ENCODE measurements at places on chromosomes 7 and 10. TPM values are rescaled to one million over a fixed set of nuclear protein-coding genes. Genes with fewer than 3 reads are reported as not detected.
A peak's percentile ranks its signal among the peaks of the same experiment; 100 is the strongest.

FAM25C gene
- not detected for total RNA-seq

NRCAM gene
- 2.2 TPM for total RNA-seq

MRLN gene
- total RNA-seq = not detected

LBX1 gene
- total RNA-seq = not detected

YWHAG gene
- 136 TPM for total RNA-seq

HGF gene
- 0.82 TPM for total RNA-seq

DNA sequence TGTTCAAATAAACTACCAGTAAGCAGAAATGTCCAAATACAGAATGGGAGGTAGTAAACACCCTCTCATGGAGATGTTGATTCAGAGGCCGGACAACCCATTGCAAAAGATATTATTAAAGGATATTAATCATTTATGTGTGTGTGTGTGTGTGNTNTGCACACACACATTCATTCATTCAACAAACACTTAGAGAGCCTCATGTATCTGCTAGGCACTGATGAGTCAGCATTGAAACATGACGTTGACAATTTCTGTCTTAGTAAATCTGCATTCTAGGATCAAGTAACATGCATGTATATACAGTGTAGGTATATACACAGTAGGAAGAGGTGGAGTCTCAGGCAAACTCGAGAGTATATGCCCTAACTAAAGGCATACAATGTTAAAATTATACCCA is 187.0 kb downstream of the ZNF365 start:
- peaks cover 2% of the 10 kb centered on the region for H3K27me3 ChIP-seq
- H3K36me3 ChIP-seq = no peaks in the 10 kb centered on the region
- DNase-seq = no peak
- H3K4me1 ChIP-seq = no peaks in the 10 kb centered on the region
- no peak overlapping the region for H3K27ac ChIP-seq
- no peak overlapping the region for H3K4me3 ChIP-seq

DNA sequence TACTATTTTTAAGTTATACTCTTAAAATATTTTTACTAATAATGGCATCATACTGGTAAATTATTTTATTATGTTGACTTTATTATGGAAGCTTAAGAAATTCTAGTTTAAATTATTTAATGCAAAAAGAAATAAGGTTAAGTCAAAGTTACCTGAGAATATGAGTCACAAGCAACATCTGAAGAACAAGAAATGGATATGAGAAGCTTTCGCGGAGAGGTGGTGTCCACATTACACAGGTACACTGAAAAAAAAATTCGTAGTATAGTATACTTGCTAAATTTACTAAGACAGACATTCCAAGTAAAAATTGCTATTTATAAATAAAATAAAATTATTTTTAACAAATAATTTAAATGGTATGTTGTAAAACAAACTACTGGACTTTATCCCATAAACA is 143.8 kb downstream of the AVL9 start:
- H3K4me3 ChIP-seq = no peak overlapping the region
- DNase-seq = no peak
- peaks cover 2% of the 10 kb centered on the region for H3K4me1 ChIP-seq
- H3K27ac ChIP-seq = no peak overlapping the region

- peak; percentile 52 for DNase-seq
- peaks cover 77% of the 10 kb centered on the region for H3K4me1 ChIP-seq
- H3K27ac ChIP-seq = peak overlapping the region; percentile 100
- peaks cover 75% of the 10 kb centered on the region for H3K36me3 ChIP-seq
- H3K27me3 ChIP-seq = peaks cover 47% of the 10 kb centered on the region
- H3K4me3 ChIP-seq = peak overlapping the region; percentile 100
Observed at GRCh38 chr10:3781468-3782145, 3.4 kb downstream of the KLF6 start.

- peaks cover 41% of the 10 kb centered on the region for H3K4me1 ChIP-seq
- peak overlapping the region; percentile 28 for H3K27ac ChIP-seq
- peak overlapping the region; percentile 13 for H3K4me3 ChIP-seq
- H3K27me3 ChIP-seq = no peaks in the 10 kb centered on the region
Observed at GRCh38 chr7:127766831-127767459, 115.0 kb downstream of the SND1 start.

DNA sequence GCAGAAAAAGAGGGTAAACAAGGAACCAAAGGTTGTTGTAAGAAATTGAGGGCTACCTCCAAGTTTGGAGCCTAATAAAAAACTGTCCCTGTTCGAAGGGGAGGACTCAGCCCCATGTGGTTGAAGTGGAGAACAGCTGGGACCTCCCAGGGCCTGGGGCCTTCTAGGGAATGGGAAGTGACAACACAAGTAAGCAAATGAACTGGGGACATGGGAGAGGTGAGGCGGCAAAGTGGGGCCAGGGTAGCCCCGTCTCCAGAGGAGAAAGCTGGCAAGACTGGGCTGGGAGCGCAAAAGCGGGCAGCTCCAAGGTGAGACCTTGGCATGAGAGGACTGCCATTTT is 198.1 kb downstream of the ZNF438 start:
- H3K4me1 ChIP-seq = peaks cover 14% of the 10 kb centered on the region
- H3K27ac ChIP-seq = no peak overlapping the region
- H3K36me3 ChIP-seq = no peaks in the 10 kb centered on the region
- DNase-seq = no peak
- peaks cover 5% of the 10 kb centered on the region for H3K27me3 ChIP-seq

GRCh38 chr10:132601567-132601966 is 64.0 kb downstream of the INPP5A start:
- no peak for DNase-seq
- no peak overlapping the region for H3K27ac ChIP-seq
- peaks cover 25% of the 10 kb centered on the region for H3K36me3 ChIP-seq
- peaks cover 3% of the 10 kb centered on the region for H3K27me3 ChIP-seq
- H3K4me3 ChIP-seq = no peak overlapping the region

- DNase-seq = peak; percentile 4
- H3K27me3 ChIP-seq = peaks cover 7% of the 10 kb centered on the region
- H3K4me3 ChIP-seq = no peak overlapping the region
- no peaks in the 10 kb centered on the region for H3K36me3 ChIP-seq
- no peak overlapping the region for H3K27ac ChIP-seq
- H3K4me1 ChIP-seq = no peaks in the 10 kb centered on the region
Observed at GRCh38 chr7:44225566-44226395, 25.0 kb downstream of the YKT6 start.

- H3K36me3 ChIP-seq = no peaks in the 10 kb centered on the region
- no peak for DNase-seq
- peaks cover 21% of the 10 kb centered on the region for H3K4me1 ChIP-seq
- H3K27ac ChIP-seq = no peak overlapping the region
- H3K27me3 ChIP-seq = peaks cover 3% of the 10 kb centered on the region
Observed at GRCh38 chr10:11045995-11046775, 28.5 kb downstream of the CELF2 start.

DNA sequence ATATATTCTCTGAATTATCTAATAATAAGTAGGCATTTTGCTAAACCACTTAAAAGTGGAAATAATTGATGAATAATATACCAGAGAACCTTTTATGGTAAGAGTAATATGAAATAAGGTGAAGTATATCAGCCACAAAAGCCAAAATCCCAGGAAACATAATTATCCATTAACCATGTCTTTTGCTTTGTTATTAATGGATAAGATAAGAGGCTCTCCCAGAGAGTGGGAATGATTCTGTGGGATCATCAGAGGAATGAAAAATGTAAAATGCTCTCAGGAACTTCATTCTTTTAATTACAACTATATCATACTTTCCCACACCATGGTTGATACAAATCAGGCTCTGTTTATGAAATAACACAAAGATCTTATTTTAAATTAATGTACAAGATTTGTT is 391.7 kb upstream of the FZD8 start:
- H3K27ac ChIP-seq = no peak overlapping the region
- H3K4me1 ChIP-seq = no peaks in the 10 kb centered on the region
- H3K36me3 ChIP-seq = no peaks in the 10 kb centered on the region
- no peaks in the 10 kb centered on the region for H3K27me3 ChIP-seq
- DNase-seq = no peak
- H3K4me3 ChIP-seq = no peak overlapping the region

DNA sequence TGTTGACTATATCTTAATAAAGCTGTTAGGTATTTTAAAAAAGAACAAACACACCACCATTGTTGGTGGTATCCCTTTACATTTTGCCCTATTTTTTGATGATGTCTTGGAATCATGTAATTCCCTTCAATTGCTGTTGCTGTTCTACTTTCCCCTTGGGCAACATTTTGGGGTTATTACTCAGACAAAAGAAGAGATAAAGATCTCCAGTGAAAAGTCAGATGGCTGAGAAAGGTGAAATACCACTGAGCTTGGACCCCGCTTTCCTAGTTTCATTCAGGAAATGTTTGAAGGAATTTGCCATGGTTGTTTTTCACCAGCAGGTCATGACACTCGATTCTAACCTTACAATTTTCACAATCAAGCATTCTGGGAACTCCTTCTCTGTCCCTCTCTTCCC is 84.6 kb downstream of the MACC1 start:
- no peak overlapping the region for H3K27ac ChIP-seq
- H3K4me3 ChIP-seq = no peak overlapping the region
- no peaks in the 10 kb centered on the region for H3K27me3 ChIP-seq
- H3K36me3 ChIP-seq = no peaks in the 10 kb centered on the region

DNA sequence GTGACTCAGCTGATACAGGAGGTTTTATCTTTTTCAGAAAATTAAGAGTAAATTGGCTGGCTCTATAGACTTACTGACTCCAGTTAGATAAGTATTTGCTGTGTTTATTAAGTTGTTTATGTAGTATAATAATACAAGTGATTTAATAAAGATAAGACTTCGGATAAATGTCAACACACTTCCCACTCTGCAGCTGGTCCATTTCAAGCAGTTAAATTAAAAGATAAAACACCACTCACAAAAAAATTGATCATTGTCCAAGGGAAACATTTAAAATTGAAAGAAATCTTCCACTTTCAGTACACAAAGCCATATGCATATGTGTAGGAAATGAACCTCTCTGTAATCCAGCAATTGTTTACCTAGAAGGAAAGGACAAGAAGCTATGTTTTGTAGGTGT is 106.1 kb upstream of the SP8 start:
- no peak for DNase-seq
- no peak overlapping the region for H3K27ac ChIP-seq
- no peaks in the 10 kb centered on the region for H3K27me3 ChIP-seq
- no peaks in the 10 kb centered on the region for H3K4me1 ChIP-seq
- no peaks in the 10 kb centered on the region for H3K36me3 ChIP-seq
- no peak overlapping the region for H3K4me3 ChIP-seq

- no peak overlapping the region for H3K4me3 ChIP-seq
- peaks cover 84% of the 10 kb centered on the region for H3K4me1 ChIP-seq
- peaks cover 42% of the 10 kb centered on the region for H3K36me3 ChIP-seq
- no peak for DNase-seq
Observed at GRCh38 chr10:14562218-14563075, 212.2 kb downstream of the FAM107B start.

GRCh38 chr7:18916826-18917225 is 200.6 kb downstream of the TWIST1 start:
- H3K27ac ChIP-seq = no peak overlapping the region
- no peaks in the 10 kb centered on the region for H3K4me1 ChIP-seq
- H3K27me3 ChIP-seq = no peaks in the 10 kb centered on the region
- no peaks in the 10 kb centered on the region for H3K36me3 ChIP-seq
- no peak overlapping the region for H3K4me3 ChIP-seq

- H3K27ac ChIP-seq = no peak overlapping the region
- no peak overlapping the region for H3K4me3 ChIP-seq
- no peaks in the 10 kb centered on the region for H3K27me3 ChIP-seq
- H3K4me1 ChIP-seq = peaks cover 8% of the 10 kb centered on the region
Observed at GRCh38 chr7:108200326-108200725, 70.2 kb upstream of the LAMB4 start.

DNA sequence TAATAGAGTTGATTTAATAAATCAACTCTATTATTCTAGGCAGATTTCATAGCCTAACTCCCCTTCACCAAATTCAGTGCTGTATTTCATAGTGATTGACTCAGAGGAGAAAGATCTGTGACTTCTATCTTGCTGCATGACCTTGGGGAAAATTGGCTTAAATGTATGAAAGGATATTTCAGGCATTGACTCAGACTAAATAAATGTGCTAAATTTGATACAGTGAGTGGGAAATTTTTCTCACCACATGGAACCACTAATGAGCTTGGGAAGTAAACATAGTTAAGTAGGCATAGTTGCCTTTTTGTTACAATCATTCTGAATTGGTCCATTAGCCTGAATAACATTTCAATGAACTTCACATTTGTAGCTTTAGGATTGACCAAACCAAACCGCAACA is 89.0 kb upstream of the PRPS1L1 start:
- H3K27ac ChIP-seq = no peak overlapping the region
- DNase-seq = no peak
- H3K4me1 ChIP-seq = no peaks in the 10 kb centered on the region
- no peaks in the 10 kb centered on the region for H3K27me3 ChIP-seq

- H3K4me3 ChIP-seq = no peak overlapping the region
- H3K36me3 ChIP-seq = peaks cover 6% of the 10 kb centered on the region
- no peak for DNase-seq
Observed at GRCh38 chr7:94300176-94300835, 94.4 kb upstream of the COL1A2 start.

DNA sequence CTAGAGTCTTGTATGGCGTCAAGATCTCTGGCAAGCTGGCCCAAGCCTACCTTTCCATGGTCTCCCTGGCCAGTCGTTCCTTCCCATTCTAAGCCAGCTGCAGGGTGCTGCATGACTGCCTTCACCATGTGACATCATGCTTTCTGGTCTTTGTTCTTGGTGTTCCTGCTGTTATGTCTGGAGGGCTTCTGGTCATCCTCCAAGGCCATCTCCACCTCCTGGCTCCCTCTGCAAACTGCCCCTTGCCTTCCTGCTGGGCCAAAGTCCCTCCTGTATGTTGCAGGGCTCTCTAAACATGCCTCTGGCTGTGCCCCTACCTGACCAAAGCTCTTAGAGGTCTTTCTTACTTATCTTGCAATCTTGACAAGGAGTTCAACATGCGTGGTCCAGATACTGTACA is 44.4 kb upstream of the SHH start:
- DNase-seq = no peak
- H3K4me1 ChIP-seq = no peaks in the 10 kb centered on the region
- no peak overlapping the region for H3K27ac ChIP-seq
- no peak overlapping the region for H3K4me3 ChIP-seq
- no peaks in the 10 kb centered on the region for H3K36me3 ChIP-seq

GRCh38 chr10:78853864-78854263 is 214.9 kb upstream of the ZMIZ1 start:
- no peak overlapping the region for H3K27ac ChIP-seq
- H3K4me3 ChIP-seq = no peak overlapping the region
- no peaks in the 10 kb centered on the region for H3K36me3 ChIP-seq
- H3K27me3 ChIP-seq = peaks cover 2% of the 10 kb centered on the region
- H3K4me1 ChIP-seq = peaks cover 4% of the 10 kb centered on the region
- DNase-seq = no peak

- H3K36me3 ChIP-seq = no peaks in the 10 kb centered on the region
- H3K27me3 ChIP-seq = no peaks in the 10 kb centered on the region
- H3K4me1 ChIP-seq = peaks cover 22% of the 10 kb centered on the region
- no peak overlapping the region for H3K27ac ChIP-seq
Observed at GRCh38 chr7:74481458-74482196, 27.9 kb downstream of the GTF2IRD1 start.

- no peak for DNase-seq
- no peak overlapping the region for H3K4me3 ChIP-seq
- peaks cover 4% of the 10 kb centered on the region for H3K4me1 ChIP-seq
- no peak overlapping the region for H3K27ac ChIP-seq
- peaks cover 2% of the 10 kb centered on the region for H3K27me3 ChIP-seq
- H3K36me3 ChIP-seq = peaks cover 36% of the 10 kb centered on the region
Observed at GRCh38 chr7:100022621-100023020, 7.2 kb downstream of the ZKSCAN1 start.

Data from endothelial cell (in vitro differentiated cells).